ENCODE measurements at places on chromosomes 6 and 20. TPM values are rescaled to one million over a fixed set of nuclear protein-coding genes. Genes with fewer than 3 reads are reported as not detected.

CST5 gene
- not detected for total RNA-seq

BPIFB2 gene
- not detected for total RNA-seq

DNA sequence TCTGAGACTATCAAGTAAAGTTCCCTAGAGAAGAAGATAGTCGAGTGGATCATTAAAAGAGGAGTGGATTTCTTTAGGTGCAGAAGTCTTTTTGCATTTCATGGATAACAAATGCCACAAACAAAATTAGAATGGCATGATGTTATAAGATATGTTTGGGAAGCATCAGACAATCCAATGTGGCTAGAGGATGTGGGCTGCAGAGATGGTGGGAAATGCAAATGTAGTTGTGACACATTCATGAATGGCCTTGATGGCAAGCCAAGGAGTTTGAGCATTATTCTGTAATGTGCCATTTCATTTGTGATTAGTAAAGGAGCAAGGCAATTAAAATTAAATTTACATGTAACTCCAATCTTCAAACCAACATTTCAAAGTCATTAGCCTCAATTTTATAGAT is 211.9 kb downstream of the CENPW start:
- no peaks in the 10 kb centered on the region for H3K4me1 ChIP-seq
- H3K36me3 ChIP-seq = no peaks in the 10 kb centered on the region
- DNase-seq = no peak
- no peaks in the 10 kb centered on the region for H3K27me3 ChIP-seq

C20orf202 gene
- total RNA-seq = not detected

DNA sequence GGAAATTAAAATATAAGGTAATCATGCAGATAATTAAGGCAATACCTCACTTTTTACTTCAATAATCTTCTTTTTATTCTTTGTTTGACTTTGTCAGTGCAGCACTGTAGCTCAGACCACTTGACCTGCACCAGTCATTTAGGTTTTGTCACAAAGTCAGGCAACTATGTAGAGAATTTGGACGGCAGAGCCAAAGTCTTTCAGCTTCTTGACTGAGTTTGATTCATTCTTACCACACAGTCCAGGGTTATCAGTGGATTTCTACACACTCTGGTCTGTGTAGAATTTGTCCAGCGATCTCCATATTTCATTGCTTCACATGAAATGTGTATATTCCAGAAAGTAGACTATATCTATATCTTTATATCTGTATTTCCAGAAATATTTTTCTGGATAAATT is 107.3 kb downstream of the TFAP2B start:
- no peak for DNase-seq
- no peak overlapping the region for H3K27ac ChIP-seq
- H3K4me1 ChIP-seq = peaks cover 6% of the 10 kb centered on the region
- H3K36me3 ChIP-seq = no peaks in the 10 kb centered on the region
- no peaks in the 10 kb centered on the region for H3K27me3 ChIP-seq

- DNase-seq = no peak
- 0 out of 2 replicates have a peak, but pooled peaks cover 5% of the 10 kb centered on the region for H3K4me1 ChIP-seq
- no peaks in the 10 kb centered on the region for H3K36me3 ChIP-seq
- H3K27me3 ChIP-seq = no peaks in the 10 kb centered on the region
- no peak overlapping the region for H3K27ac ChIP-seq
- no peak overlapping the region for H3K4me3 ChIP-seq
Measured at GRCh38 chr6:71577766-71578165, 289.2 kb downstream of the OGFRL1 start.

DNA sequence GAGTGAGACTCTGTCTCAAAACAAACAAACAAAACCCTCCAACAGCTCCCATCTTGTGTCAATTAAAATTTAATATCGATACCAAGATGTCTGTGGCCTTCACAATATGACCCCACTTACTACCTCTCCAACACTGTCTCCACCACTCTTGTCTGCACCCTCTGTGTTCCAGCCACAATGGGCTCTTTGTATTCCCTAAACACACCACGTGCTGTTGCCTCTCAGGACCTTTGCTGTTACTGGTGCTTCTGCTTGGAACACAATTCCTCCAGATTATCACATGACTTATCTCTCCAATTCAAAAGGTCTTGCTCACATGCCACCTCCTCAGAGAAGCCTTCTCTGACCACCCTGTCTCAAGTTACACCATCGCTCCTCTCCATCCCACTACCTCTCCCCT is 6.0 kb upstream of the HCK start:
- H3K36me3 ChIP-seq = no peaks in the 10 kb centered on the region
- H3K27me3 ChIP-seq = peaks cover 69% of the 10 kb centered on the region
- H3K4me3 ChIP-seq = no peak overlapping the region
- no peak for DNase-seq
- H3K27ac ChIP-seq = no peak overlapping the region

FAM217A gene
- not detected for total RNA-seq

GRCh38 chr6:142878407-142878806 is 66.6 kb downstream of the HIVEP2 start:
- H3K27ac ChIP-seq = no peak overlapping the region
- H3K4me3 ChIP-seq = no peak overlapping the region
- no peak for DNase-seq
- no peaks in the 10 kb centered on the region for H3K27me3 ChIP-seq

SLPI gene
- total RNA-seq = 207 TPM

PBOV1 gene
- not detected for total RNA-seq

ITCH gene
- total RNA-seq = 54.8 TPM

DNA sequence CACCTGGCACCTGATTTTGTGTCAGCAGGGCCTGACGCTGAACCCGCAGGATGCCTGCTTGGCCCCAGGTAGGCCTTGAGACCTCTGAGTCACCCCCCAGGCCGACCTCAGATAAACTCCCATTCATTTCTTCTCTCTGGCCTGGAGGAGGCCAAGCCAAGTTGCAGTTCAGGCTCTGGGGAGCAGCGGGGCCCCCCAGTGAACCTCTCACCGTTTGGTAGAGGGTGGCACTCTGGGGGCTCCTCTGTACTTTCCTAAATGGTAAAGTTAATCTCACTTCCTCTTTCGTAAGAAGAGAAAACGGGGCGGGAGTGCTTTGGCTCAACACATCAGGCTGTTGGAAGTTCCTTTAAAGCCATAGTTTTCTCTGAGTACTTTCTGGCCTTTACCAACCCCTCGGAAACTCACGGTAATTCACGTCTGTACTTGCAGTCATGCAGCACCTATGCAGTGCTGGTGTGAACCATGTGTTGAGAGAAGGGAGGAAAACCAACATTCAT is 2.8 kb downstream of the SIRPA start:
- no peak overlapping the region for H3K4me3 ChIP-seq
- no peaks in the 10 kb centered on the region for H3K27me3 ChIP-seq
- peaks cover 7% of the 10 kb centered on the region for H3K4me1 ChIP-seq
- H3K36me3 ChIP-seq = no peaks in the 10 kb centered on the region
- DNase-seq = no peak
- no peak overlapping the region for H3K27ac ChIP-seq

GRCh38 chr6:119594907-119595306 is 245.3 kb upstream of the MAN1A1 start:
- no peaks in the 10 kb centered on the region for H3K36me3 ChIP-seq
- H3K4me1 ChIP-seq = 0 out of 2 replicates have a peak, but pooled peaks cover 6% of the 10 kb centered on the region

- H3K36me3 ChIP-seq = no peaks in the 10 kb centered on the region
- H3K27me3 ChIP-seq = peaks cover 70% of the 10 kb centered on the region
- no peak overlapping the region for H3K4me3 ChIP-seq
- no peaks in the 10 kb centered on the region for H3K4me1 ChIP-seq
- DNase-seq = no peak
Measured at GRCh38 chr6:159212525-159213280, 43.5 kb downstream of the FNDC1 start.

- H3K27me3 ChIP-seq = no peaks in the 10 kb centered on the region
- DNase-seq = peak; percentile 99
- H3K4me3 ChIP-seq = peak overlapping the region; percentile 96
- peaks cover 14% of the 10 kb centered on the region for H3K36me3 ChIP-seq
- H3K27ac ChIP-seq = peak overlapping the region; percentile 94
Measured at GRCh38 chr6:26123947-26124780, 36.9 kb downstream of the HFE start.

- no peak for DNase-seq
- peaks cover 24% of the 10 kb centered on the region for H3K4me1 ChIP-seq
- no peak overlapping the region for H3K4me3 ChIP-seq
- no peaks in the 10 kb centered on the region for H3K36me3 ChIP-seq
- H3K27me3 ChIP-seq = no peaks in the 10 kb centered on the region
Measured at GRCh38 chr6:137744877-137745276, 122.2 kb upstream of the TNFAIP3 start.

- peak overlapping the region; percentile 75 for H3K4me3 ChIP-seq
- peaks cover 12% of the 10 kb centered on the region for H3K4me1 ChIP-seq
- peak; percentile 72 for DNase-seq
- H3K27ac ChIP-seq = peak overlapping the region; percentile 83
Measured at GRCh38 chr6:28336284-28337120, 554 bp upstream of the ZSCAN31 start.

DNA sequence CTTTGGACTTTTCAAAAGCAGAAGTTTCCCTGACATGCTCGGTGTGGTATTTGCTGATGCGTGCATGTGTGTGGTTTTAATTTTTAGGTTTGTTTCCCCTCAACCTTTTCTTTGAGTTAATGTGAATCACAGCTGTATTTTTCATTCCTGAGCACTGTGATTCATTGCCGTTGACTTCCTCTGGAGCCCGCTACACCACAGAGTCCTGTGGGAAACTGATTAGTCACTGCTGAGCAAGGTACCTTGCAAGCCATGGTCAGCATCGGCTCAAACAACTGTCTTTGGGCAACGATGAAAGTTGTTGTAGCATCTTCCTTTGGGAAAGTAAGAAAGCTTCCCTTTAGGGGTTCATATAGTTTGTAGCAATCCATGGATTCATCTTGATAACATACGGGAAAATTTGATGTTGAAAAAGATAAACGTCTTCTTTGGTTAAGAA is 57.5 kb downstream of the RIN2 start:
- H3K27me3 ChIP-seq = no peaks in the 10 kb centered on the region
- no peaks in the 10 kb centered on the region for H3K36me3 ChIP-seq
- no peak overlapping the region for H3K4me3 ChIP-seq
- peaks cover 50% of the 10 kb centered on the region for H3K4me1 ChIP-seq
- DNase-seq = peak; percentile 99

DNA sequence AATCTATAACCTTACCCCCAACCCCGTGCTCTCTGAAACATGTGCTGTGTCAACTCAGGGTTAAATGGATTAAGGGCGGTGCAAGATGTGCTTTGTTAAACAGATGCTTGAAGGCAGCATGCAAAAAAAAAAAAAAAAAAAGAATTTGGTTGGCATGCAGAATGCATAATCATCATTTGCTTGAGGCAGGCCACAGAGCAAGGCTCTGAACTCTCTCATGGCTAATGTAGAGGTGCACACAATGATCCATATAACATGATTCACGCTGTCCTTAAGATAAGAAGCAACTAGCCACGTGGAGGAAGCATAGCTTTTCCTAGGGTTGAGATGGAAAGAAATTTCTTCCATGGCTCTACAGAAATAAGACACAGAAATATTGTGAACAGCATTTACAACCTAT is 27.6 kb upstream of the RPN2 start:
- no peaks in the 10 kb centered on the region for H3K36me3 ChIP-seq
- H3K27ac ChIP-seq = no peak overlapping the region
- DNase-seq = no peak
- H3K4me1 ChIP-seq = no peaks in the 10 kb centered on the region
- no peak overlapping the region for H3K4me3 ChIP-seq

GRCh38 chr6:40922281-40922680 is 116.7 kb downstream of the UNC5CL start:
- DNase-seq = peak; percentile 17
- H3K27me3 ChIP-seq = no peaks in the 10 kb centered on the region
- no peak overlapping the region for H3K27ac ChIP-seq
- H3K4me1 ChIP-seq = peaks cover 8% of the 10 kb centered on the region

- DNase-seq = no peak
- H3K4me3 ChIP-seq = no peak overlapping the region
- no peaks in the 10 kb centered on the region for H3K27me3 ChIP-seq
- H3K36me3 ChIP-seq = no peaks in the 10 kb centered on the region
- H3K27ac ChIP-seq = no peak overlapping the region
Measured at GRCh38 chr6:112429226-112429625, 82.1 kb downstream of the RFPL4B start.

SIRPG gene
- not detected for total RNA-seq

- no peaks in the 10 kb centered on the region for H3K27me3 ChIP-seq
- no peaks in the 10 kb centered on the region for H3K4me1 ChIP-seq
- H3K27ac ChIP-seq = no peak overlapping the region
- no peaks in the 10 kb centered on the region for H3K36me3 ChIP-seq
- H3K4me3 ChIP-seq = no peak overlapping the region
- no peak for DNase-seq
Measured at GRCh38 chr6:121639021-121639420, 203.6 kb downstream of the GJA1 start.
